T-helper 1 cell (primary cell): ENCODE measurements at places on chromosomes 1 and 21.

DNA sequence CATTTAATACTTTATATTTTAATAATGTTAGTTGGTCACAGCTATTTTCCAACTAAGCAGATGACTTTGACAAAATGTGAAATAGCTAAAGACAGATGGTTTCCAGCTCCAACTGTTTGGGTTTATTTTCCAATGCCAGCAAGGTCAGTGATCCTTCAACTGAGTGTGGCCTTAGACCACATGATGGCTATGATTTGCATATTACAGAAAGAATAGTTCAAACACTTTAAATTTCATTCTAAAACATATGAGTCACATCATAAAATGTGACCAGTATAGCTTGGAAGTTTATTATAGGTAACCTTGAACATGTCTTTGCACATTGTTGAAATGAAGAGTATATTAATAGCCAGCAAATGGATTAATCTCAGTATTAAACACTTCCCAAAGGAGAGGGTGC is 454.0 kb upstream of the C1orf87 start:
- DNase-seq = no peak

DNA sequence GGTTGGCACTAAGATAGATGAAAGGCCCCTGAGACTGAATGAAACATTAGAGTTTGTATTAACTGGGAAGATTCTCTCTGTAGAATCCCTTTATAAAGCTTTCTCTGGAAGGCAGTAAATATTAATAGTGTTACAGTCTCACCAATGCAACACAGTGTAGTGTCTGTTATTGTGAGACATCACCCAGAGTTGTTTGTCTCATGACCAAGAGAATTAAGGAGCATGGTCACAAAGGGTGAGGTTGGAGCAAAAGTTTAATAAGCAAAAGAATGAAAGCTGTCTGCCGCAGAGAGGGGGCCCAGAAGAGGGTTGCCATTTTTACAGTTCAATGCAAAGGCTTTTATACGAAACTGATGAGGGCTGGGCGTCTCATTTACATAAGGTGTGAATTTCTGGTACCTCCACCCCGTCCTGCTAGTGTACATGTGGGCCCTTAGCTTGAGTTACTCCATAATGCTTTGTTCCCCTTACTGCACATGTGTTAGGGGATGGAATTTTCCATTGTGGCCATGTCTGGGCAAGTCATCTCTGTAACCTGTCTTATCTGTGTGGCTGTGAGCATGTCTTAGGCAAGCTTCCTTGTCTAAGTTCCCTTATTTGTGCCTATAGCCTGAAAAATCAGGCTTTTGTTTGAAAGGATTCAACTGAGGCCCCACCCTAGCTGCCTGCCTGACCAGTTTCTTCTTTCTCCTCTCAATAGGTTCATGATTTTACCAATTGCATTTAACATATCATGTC is 184.1 kb downstream of the RASAL2 start:
- DNase-seq = no peak

DNA sequence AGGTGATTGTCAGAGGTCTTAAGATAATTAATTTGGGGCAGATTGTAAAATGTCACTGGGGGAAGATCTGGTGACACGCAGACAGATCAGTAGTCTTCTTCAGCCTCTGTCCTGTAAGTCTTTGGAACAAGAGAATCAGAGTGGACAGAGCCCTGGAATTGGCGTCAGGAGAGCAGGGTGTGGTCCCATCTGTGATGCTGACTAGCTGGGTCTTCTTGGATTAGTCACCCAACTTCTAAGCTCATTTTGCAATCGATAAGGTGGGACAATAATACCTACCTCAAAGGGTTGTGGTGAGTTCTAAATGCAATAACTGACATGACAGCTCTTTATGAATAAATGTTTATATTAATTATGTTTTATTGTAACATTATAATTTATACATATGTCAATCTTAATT is 4.8 kb downstream of the FASLG start:
- DNase-seq = no peak

GRCh38 chr1:156811168-156811567 is 5.5 kb downstream of the SH2D2A start:
- DNase-seq = no peak

DNA sequence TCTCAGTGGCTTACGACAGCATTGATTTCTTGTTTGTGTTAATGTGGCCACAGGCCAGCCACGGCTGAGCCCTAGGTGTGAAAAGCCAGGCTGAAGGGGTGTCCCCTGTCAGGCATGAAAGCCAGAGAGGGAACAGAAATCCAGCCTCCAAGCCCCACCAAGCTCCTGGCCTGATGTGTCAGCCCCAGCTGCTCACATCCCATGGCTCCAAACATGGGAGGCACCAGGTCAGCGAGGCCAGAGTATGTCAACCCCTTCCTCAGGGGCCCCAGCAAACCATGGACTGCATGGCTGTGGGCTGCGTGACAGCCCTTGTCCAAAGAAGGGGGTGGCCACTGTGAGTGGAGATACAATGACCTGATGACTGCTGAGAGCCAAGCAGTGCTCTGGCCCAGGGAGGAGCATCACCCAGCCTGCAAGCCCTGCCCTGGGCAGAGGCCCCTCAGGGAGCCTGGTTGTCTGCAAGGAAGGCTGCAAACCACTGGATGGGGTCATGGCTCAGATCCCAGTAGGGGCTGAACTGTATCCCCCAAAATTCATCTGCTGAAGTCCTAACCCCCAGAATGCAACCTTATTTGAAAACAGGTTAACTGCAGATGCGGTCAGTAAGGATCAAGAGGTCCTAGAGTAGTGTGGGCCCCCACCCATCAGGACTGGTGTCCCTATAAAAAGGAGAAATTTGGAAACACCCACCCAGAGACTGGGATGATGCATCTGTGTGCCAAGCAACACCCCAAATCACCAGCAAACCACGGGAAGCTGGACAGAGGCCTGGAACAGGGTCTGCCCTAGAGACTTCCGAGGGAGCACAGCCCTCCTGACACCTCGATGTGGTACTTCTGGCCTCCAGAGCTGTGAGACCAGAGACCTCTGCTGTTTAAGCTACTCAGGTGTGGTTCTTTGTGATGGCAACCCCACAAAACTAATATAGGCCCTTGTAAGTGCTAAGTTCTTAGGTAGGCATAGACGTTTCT is 3.3 kb upstream of the MX2 start:
- DNase-seq = no peak

GRCh38 chr1:228321895-228322294 is 84.7 kb downstream of the TRIM11 start:
- no peak for DNase-seq

DNA sequence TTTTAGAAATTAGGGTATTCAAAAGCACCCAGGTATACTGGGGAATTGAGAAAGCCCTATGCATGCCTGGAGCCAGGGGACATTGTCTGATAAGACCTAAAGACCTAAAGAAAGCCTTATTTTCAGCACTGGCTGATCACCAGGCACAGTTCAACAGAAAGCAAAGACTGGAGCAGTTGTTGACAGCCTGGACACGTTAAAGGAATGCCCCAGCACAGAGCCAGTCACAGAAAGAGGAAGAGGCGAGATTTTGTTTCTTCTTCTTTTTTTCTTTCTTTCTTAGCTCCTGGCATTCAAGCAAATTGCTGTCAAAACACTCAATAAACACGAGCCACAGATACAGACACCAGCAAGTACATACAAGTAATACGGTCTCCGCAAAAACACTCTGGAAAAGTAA is 40.4 kb downstream of the RNF187 start:
- DNase-seq = no peak

DNA sequence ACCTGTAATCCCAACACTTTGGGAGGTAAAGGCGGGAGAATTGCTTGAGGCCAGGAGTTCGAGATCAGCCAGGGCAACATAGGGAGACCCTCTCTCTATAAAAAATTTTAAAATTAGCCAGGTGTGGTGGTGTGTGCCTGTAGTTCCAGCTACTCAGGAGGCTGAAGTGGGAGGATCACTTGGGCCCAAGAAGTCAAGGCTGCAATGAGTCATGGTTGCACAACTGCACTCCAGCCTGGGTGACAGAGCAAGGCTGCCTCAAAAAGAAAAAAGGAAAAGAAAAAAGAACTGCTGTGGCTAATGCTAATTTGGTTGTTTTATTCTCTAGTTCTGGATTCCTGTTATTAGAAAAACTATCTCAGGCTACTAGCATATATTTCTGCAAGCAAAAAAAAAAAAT is 29.8 kb downstream of the DBT start:
- DNase-seq = no peak

GRCh38 chr1:22506130-22506692 is 54.6 kb downstream of the ZBTB40 start:
- DNase-seq = no peak

DNA sequence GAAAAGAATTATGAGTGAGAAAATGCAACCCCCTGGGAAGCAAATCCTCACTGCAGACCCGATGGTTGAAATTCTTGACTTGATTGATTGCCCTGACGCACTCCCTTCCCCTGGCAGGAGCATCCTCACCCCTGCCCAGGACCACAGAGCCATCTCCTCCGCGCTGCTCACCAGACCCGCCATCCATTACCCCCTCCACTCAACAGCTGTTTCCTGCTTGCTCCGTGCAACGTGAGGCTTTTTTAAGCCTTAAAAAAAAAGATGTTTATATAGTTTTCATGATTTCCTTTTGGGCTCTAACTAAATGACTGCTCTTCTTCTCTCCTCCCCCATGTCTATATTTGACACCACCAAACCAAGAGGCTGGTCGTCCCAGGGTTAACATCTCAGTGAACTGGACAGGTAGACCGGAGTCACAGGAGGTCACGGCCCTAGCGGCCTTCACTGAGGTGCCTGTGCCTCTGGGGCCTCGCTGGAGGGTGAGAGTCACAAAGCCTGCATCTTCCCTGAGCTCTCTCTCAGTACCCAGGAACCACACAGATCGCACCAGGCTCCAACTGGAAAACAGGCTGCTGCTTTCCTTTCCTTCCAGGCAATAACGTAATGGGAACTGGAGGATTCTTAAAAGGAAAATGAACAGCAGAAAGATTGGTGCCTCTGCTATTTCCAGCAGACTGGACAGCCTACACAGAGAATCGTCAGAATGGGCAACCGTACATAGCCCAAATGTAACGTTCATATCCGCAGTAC is 49.8 kb downstream of the ZBTB18 start:
- DNase-seq = no peak

DNA sequence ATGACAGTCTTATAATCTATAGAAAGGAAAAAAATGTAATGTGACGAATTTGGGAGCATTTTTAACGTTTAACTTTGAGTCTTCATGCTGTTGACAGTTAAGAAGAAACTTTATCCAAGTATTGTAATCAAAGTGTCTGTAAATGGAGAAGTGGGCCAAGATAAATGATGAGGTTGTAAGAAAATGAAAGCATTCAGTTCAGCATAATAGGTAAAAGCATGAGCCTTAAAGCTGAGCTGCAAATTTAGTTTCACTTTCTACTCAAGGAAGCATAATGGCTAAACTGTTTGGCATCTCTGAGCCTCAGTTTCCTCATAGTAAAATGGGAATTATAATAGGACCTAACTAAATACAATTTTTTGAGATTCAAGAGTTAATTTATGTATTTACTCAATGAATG is 1554.8 kb downstream of the KCNT2 start:
- no peak for DNase-seq

DNA sequence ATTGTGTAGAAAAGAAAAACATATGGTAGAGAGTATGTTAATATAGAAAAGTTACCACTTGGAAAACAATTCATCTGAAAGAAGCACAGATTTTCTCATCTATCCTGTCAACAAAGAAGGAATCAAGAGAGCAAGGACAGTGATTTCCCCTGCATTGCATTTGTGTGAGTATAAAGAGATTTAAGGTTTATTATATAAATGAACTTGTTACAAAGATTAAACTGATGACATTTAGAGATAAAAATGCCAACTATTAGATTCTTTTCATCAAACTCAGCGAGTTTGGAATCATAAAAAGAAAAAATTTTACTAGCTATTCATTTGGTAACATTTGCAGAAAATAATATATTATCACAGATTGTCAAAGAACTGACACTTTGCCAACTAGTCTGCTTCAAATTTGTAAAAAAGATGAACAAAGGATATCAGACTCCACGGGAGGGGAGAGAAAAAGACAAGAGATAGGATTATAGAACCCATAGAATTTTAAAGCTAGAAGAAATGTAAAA is at the start of gene RGS21:
Gene RGS21 (plus strand): TSS at position 51 of the 509 bp plus-strand sequence. CDS start 26,045 bp downstream, outside the sequence.
- no peak for DNase-seq

GRCh38 chr1:94110021-94110761 is 10.8 kb downstream of the ABCA4 start:
- no peak for DNase-seq

DNA sequence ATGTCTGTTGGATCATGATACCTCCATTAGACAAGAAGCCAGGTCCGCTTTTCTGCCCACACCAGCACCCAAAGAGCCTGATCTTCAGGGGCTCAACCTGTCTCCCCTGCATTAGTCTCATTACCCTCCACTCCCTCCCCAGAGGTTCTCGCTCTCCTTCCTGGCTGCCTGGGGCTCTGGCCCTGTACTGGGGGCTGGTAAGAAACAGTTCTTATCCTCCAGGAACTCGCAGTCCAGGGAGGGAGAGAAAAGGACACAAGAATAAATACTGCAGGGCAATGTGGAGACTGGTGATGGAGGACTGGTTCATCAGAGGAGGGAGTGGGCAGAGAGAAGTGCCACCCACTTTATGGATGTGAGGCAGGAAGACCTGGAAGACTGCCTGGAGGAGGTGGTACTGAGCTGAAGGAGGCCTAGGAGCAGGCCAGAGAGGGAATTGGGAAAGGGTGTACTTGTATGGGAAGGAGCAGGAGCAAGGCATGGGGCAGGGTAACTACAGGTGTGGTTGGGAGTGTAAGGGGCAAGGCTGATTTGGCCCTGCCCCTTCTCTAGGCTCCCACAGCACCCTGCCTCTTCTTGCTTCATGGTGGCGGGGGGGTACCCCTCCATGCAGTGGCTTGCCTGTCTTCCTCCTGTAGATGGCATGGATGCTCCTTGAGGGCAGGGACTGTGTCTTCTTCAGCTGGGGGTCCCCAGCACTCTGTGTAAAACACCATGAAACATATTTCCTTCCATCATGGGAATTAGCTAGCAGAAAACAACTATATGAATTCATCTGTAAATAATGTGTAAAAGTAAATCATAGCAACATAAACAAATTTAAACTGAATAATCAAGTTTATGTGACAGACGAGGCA is 5.0 kb downstream of the LRRC71 start:
- DNase-seq = no peak

GRCh38 chr21:45209046-45209445 is 78.6 kb downstream of the POFUT2 start:
- no peak for DNase-seq

DNA sequence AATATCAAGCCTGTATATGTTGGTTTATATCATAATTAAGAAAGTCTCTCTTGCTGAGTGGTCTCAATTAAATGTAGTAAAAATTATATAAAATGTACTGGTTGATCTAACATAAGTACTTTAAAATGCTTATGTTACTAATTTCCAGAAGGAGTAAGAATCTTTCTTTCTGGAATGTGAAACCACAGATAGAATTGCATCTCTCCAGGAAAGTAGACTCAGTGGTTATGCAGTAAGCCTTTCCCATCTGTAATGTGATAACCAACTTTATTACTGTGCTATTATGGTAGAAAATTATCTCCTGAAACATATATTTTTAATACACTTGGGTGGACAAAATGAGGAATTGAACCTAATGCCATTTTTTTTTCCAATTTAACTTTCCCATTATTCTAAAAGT is 8.9 kb upstream of the RALGPS2 start:
- no peak for DNase-seq

DNA sequence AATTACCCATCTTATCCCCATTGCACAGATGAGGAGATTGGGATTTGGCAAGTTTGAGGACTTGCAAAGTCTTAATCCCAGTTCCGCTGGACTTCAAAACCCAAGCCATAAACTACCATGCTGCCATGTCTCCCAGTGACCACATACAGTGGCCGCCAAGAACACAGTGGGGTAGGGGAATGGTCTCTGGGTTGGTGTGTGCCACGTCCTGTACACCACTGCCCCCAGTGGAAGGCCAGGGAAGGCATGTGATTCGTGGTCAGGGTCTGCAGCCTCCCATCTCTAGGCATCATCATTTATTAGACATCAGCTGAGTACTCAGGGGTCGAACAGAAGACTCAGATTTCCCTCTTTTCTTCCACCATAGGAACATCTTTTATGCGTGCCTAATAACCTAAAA is 76.0 kb downstream of the MAN1C1 start:
- no peak for DNase-seq
